ENCODE measurements at places on chromosomes 16 and 17. TPM values are rescaled to one million over a fixed set of nuclear protein-coding genes. Genes with fewer than 3 reads are reported as not detected.

The ANKFN1 gene
- total RNA-seq = not detected

The BTBD17 gene
- total RNA-seq = not detected

The TMEM204 gene
- 107 TPM for total RNA-seq

The IFT20 gene
- total RNA-seq = 61.4 TPM

The RNF222 gene
- not detected for total RNA-seq

The C17orf78 gene
- total RNA-seq = not detected

All from dermis blood vessel endothelial cell (primary cell).